ENCODE measurements at places on chromosomes 11 and 22.
A peak's percentile ranks its signal among the peaks of the same experiment; 100 is the strongest.

GRCh38 chr22:49749227-49749626 is 78.4 kb downstream of the BRD1 start:
- DNase-seq: no peak

DNA sequence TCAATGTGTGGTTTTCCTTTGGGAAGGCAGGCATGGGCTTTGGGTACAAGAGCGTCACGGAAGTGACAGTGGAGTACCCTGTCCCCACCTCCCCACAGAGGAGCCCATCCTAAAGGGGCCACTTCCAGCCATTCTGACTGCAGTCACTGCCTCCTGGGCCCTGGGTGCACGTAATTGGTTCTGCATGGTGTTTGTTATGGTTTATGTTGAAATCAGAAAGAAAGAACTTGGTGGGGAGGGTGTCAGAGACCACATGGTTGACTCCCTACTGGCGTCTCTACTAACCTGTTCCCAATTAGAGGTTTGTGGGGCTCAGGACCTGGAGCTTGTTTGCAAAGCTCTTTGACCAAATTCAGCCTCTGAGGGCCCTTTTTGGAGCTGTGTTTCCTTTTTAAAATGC is 40.8 kb downstream of the RIBC2 start:
- peak; percentile 49 for DNase-seq

DNA sequence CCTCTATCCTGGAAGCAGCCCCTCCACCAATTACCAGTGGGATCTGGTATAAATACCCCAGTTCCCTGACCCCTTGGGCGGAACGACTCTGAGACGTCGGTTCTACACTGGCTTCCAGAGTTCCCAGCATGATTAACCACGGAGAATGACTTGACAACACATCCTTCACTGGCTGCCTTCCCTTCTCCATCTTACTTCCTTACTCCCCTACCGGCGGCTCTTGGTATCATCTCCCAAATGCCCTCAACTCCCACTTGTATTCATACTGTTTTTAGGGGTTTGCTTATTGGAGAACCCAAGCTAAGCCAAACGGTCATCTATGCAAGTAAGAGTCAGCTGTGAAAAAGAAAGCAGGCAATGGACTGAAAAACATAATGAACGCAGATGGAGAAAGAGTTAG is 56.1 kb downstream of the APOL3 start:
- no peak for DNase-seq

DNA sequence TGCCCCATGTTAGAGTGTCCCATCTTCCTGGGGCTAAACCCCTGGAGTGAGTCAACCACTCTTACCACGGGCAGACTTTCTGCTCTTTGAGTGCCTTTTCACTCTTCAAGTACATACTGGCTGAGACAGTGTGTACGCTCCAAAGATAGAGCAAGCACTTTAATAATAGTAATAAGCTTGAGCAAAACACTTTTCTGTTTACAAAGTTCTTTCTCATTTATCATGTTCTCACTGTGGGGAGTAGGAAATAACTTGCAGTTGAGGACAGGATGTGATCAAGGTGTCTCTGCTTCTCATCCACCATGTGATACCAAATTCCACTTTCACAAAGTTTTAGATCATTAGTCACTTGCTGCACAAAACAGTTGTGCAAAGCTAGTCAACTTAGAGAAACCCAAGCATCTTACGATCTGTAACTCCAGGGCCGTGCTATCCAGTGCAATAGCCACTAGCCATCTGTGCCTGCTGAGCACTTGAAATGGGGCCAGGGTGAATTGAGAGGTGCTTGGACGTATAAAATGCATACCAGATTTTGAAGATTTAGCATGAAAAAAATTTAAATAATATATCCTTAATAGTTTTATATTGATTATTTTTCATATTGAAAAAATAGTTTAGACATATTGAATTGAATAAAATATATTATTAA is 135.3 kb downstream of the KIF18A start:
- peak; percentile 42 for DNase-seq

DNA sequence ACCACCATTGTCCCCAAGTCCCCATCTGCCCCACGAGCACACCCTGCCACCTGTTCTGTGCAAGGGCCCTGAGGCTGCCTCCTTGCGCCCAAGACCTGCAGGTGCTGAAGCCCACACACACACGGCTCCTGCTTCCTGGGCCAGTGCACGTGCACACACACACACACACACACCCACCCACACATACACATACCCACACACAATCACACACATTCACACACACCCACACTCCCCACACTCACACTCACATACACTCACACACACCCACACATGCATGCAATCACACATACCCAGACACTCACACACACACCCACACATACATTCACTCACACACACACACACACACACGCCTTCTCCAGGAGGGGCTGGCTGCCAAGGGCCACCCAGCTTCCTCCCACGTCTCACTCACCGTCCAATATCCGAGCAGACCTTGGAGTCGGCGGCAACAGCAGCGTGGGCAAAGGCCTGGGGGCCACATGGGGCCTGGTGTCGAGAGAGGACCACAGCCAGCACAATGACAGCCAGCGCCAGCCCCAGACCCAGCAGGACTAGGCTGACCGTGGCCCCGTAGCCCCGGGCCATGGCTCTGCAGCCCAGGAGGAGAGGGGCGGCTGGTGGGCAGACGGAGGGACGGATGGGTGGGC is 616 bp downstream of the GGT5 start:
- no peak for DNase-seq

DNA sequence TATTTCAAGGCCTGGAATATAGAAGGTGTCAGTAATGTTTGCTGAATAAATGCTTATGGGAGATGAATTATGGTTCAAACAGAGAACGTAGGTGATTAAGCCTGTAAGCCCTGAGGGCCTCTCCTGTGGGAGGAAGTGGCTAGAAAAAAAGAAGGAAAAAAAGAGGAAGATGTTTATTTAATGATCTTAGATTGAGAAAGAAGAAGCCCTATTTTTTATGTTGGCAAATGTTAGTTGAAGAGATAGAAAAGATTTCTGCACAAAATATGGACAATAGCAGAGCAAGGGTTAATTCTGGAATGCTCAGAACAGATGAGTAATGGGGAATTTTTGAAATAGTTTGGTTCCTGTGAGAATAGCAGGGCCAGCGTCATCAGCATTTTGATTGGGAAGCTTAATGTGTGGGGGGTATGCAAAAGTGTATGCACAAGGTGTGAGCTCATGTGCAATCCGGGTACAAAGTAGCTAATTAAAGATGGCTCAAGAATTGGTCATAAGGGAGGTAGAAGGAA is 95.7 kb downstream of the TEAD1 start:
- peak; percentile 94 for DNase-seq

Data from EL (cell line).